Astrocyte (in vitro differentiated cells and primary cell): ENCODE measurements at places on chromosomes 1 and 21.

GRCh38 chr1:183144752-183145151 is 41.3 kb upstream of the LAMC2 start:
- H3K4me3 ChIP-seq: no peak overlapping the region
- DNase-seq: no peak
- no peaks in the 10 kb centered on the region for H3K27me3 ChIP-seq
- H3K4me1 ChIP-seq: peaks cover 7% of the 10 kb centered on the region
- H3K36me3 ChIP-seq: peaks cover 49% of the 10 kb centered on the region

DNA sequence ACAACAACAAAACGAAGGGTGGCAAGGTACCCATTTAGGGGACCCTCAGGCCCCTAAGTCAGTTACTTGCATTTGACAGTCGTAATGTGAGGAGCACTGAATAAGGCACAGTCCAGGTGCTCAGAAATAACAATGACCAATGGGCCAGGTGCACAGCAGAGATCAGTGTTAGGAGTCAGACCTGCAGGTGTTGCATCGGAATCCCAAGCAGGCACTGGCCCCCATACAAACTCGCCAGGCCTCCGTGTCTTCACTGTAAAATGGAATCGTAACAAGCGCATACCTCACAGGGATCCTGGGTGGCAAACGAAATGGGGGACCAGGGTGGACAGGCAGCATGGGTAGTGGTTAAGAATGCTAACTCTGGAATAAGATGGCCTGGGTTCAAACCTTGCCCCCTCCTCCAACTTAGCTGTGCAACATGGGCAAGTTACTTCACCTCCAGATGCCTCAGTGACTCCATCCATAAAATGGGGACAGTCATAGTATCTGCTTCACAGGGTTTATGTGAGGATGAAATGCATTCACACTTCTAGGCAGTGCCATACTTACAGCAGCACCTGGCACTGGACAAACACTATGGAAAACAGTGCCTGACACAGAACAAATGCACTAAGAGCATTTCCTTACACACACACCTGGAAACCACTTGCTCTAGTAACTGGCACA is 20.2 kb downstream of the RCAN1 start:
- H3K4me1 ChIP-seq: peaks cover 4% of the 10 kb centered on the region
- no peak overlapping the region for H3K4me3 ChIP-seq
- no peak overlapping the region for H3K27ac ChIP-seq
- DNase-seq: no peak
- no peaks in the 10 kb centered on the region for H3K36me3 ChIP-seq
- no peaks in the 10 kb centered on the region for H3K27me3 ChIP-seq

DNA sequence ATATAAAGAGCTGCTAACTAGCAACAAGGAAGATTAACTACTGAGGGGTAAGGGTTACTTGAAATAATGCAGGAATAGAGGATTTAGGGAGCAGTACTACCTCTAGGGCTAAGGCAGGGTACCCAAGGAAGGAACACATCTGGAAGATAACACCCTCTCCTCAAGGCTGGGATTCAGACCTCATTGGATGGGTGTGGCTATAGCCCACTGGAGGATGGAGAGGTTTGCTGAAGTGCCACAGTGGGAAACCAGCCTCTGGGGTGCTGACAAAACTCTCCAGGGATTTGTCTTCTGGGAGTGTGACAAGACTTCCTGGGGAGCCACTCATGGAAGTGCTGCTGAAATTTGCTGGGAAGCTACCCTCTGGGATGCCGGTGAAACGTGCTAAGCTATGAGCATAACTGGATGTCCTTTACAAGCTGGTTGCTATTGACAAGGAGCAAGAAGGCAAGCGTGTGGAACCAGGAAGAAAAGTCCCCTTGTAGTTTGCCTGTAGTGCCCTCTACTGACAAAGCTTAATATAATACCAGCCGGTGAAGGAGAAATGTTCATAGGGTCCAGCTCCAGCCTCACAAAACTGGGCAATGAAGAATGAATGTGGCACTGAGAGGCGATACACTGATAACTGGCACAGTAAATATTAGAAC is 122.8 kb upstream of the USP24 start:
- peaks cover 6% of the 10 kb centered on the region for H3K4me1 ChIP-seq
- H3K4me3 ChIP-seq: no peak overlapping the region
- no peaks in the 10 kb centered on the region for H3K27me3 ChIP-seq
- H3K36me3 ChIP-seq: no peaks in the 10 kb centered on the region

- H3K4me1 ChIP-seq: peaks cover 12% of the 10 kb centered on the region
- no peak within 1 kb of the TSS for H3K27ac ChIP-seq
- peaks cover 6% of the 10 kb centered on the region for H3K27me3 ChIP-seq
Observed at GRCh38 chr1:209583408-209583807, at the start of gene CAMK1G. CAMK1G (plus strand) TSS chr1:209583714; CDS start chr1:209594984, 11,270 bp downstream.
